ENCODE measurements at places on chromosomes 7 and 10.

DNA sequence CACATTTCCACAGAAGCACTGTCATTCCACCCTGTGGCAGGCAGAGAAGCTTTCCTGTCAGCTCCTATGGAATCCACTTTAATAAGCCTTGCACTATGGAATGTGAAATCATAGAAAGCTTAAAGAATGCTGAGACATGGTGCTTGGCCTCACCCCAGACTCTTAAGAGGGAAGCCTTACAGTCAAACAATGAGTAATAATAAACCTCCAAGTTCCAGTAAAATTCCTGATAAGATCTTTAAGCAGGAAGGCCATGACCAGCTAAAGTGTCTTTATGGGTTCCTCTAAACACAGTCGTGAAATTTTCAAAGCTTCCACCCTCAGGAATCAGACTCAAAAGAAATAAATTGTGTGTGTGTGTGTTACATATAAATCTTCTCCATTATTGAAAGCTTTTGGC is 11.9 kb upstream of the TEX36 start:
- H3K36me3 ChIP-seq: no peaks in the 10 kb centered on the region
- no peak for DNase-seq
- H3K27me3 ChIP-seq: peaks cover 2% of the 10 kb centered on the region
- peaks cover 7% of the 10 kb centered on the region for H3K4me1 ChIP-seq
- H3K27ac ChIP-seq: no peak overlapping the region

GRCh38 chr10:17805921-17806577 is 3.1 kb upstream of the MRC1 start:
- H3K4me3 ChIP-seq: no peak overlapping the region
- H3K36me3 ChIP-seq: no peaks in the 10 kb centered on the region
- H3K4me1 ChIP-seq: peaks cover 14% of the 10 kb centered on the region
- no peak for DNase-seq
- no peak overlapping the region for H3K27ac ChIP-seq

DNA sequence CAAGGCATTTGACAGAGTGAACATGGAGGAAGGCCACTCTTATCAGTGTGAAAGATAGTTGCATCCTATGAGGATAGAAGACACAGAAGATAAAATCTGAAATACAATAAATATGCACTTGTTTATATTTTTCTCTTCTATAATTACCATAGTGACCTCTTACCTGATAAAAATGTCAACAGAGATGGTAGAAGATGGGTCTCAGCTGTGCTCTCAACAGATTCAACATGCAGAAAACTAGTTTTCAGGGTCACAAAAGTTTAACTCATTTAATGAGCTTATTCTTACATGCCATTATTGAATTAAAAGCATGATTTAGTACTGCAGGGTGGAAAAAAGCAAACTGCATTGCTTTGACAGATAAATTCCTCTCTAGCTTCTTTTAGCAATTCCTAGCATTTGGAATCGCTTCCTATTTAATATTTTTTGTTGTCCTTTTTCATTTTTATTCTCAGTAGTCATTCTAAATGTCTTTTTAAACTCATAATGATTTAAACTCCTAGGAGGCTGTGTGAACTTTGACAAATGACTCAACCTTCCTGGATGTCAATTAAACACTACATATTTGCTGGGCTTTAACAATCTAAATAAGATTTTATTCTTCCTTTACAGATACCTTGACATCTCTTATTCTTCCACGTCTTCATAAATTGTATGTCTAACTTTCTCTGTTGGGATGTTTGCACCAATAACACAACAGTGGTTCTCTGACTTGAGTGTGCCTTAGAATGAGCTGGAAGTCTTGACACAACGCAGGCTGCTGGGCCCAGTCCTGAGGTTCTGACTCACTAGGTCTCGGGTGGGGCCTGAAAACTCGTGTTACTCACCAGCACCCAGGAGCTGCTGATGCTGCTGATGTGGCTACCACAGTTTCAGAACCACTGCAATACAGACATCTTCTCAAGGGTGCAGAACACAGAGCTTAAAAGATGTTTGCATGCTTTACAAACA is 565.5 kb upstream of the IGFBP3 start:
- no peak for DNase-seq
- H3K27me3 ChIP-seq: no peaks in the 10 kb centered on the region
- H3K36me3 ChIP-seq: no peaks in the 10 kb centered on the region
- H3K27ac ChIP-seq: no peak overlapping the region

DNA sequence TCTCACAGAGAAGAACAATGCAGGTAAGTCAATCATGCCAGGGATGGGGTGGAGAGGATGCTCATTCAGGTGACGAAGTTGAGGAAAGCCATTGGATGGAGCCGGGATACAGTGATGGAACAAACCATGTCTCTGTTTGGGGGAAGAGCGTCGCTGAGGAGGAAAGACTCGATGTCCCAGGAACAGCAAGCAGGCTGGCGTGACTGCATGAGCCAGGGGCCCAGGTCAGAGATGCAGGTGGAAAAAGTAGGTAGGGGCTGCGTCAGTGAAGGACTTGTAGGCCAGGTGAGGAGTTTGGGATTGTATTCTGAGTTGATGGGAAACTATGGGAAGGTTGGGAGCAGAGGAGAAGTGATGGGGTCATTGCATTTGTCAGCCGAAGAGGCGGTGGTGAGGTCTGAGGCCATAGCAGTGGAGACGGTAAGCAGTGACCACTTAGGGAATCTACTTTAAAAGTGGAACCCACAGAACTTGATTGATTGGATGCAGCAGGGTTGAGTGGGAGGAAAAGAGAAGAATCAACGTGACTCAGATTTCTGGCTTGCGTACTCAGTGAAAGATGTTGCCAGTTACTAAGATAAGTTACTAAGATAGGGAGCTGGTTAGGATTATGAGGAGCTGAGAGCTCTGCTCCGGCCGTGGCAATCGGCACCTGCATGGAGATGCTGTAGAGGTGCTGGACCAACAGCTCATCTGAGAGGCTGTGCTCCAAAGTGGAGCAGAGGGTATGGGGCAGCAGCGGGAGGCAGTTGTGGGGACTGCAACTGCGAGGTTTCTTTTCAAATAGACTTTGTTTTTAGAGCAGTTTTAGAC is 12.5 kb upstream of the IL2RA start:
- DNase-seq: peak; percentile 49
- H3K36me3 ChIP-seq: no peaks in the 10 kb centered on the region
- no peaks in the 10 kb centered on the region for H3K27me3 ChIP-seq

DNA sequence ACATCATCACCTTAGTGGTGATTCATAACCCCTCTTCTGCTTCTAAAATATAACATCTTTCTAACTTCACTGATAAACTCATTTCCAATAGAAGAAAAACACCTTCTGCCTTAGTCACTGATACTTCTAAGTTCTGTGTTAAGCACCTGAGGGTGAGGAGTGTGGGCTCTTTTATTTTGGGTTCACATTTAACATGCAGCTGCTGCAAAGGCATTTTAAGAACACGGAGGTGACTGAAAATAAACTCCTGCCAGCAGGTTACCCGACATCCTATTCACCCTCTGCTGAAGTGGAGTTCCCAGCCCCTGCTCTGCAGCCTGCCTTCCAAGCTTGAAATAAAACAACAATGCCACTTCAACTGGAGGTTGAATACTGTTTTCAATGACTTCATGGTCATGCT is 202.9 kb upstream of the PLXNA4 start:
- peaks cover 4% of the 10 kb centered on the region for H3K27me3 ChIP-seq
- peaks cover 13% of the 10 kb centered on the region for H3K36me3 ChIP-seq
- no peak overlapping the region for H3K4me3 ChIP-seq
- DNase-seq: no peak

All from activated T-cell treated with anti-CD3 and anti-CD28 coated beads, Interleukin-2, amount 50 U/mL, for 24 hours (primary cell).